Stimulated activated CD4-positive, alpha-beta T cell treated with anti-CD3 and anti-CD28 coated beads, Interleukin-2, amount 100 ng/mL, for 48 hours (primary cell): ENCODE measurements at places on chromosomes 4 and X.

DNA sequence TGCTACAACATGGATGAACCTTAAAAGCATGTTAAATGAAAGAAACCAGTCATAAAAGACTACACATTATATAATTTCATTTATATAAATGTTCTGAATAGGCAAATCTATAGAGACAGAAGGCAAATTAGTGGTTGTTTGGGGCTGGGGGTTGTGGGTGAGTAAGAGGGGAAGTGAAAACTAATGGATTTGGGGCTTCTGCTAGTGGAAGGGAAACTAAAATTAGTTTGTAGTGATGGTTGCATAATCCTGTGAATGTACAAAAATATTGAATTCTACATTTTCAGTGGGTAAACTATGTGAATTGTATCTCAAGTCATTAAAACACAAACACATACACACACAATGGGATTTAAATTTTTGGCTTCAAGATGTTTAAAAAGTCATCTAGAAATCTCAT lies 25.4 kb upstream of the LIMCH1 start:
- no peak for DNase-seq

GRCh38 chr4:150584111-150584915 lies 2.4 kb downstream of the MAB21L2 start:
- DNase-seq = no peak

DNA sequence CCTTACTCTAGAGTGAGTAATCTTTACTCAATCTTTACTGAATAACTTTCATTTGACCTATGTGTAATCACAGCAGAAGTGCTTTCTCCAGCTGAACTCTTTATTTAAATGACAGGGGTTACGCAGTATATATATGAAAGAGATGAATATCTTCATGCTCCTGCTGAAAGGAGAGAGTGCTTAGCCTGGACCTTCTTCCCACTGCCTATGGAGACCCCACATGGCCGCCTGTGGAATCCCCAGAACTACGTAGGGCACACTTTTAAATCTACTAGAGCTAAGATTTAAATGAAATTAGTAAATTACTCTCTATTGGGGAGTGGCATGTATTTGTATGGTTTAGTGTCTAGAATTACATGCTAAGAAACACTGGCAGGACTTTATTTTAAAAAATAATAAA lies 391.2 kb downstream of the ANKRD50 start:
- DNase-seq = no peak

- no peak for DNase-seq
Observed at GRCh38 chrX:113644426-113644825, 803.8 kb upstream of the AMOT start.

DNA sequence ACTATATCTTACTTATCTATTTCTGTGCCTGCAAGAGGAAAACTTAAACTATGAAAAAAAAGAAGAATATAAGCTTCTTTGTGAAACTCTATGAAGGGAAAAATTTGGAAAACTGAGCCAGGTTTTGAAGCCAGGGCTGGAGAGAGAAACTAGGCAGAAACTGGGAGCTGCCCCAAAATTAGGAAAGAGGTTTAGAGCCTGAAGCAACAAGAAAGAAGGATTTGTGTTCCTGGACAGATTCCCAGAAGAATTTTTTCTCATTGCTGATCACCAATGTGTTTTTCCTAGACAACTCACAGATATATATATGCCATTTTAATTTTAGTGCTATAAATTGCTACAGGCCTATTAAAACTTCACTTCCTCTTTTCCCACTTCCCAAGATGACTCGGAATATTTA lies 245.0 kb upstream of the GEMIN8 start:
- no peak for DNase-seq

GRCh38 chrX:144253356-144253755 lies 369.5 kb downstream of the UBE2NL start:
- DNase-seq = no peak

DNA sequence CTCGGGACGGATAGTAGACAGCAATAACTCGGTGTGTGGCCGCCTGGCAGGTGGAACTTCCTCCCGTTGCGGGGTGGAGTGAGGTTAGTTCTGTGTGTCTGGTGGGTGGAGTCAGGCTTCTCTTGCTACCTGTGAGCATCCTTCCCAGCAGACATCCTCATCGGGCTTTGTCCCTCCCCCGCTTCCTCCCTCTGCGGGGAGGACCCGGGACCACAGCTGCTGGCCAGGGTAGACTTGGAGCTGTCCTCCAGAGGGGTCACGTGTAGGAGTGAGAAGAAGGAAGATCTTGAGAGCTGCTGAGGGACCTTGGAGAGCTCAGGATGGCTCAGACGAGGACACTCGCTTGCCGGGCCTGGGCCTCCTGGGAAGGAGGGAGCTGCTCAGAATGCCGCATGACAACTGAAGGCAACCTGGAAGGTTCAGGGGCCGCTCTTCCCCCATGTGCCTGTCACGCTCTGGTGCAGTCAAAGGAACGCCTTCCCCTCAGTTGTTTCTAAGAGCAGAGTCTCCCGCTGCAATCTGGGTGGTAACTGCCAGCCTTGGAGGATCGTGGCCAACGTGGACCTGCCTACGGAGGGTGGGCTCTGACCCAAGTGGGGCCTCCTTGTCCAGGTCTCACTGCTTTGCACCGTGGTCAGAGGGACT lies 5.7 kb upstream of the MSANTD1 start:
- DNase-seq = no peak

GRCh38 chr4:119735165-119735651 lies 106.6 kb upstream of the PDE5A start:
- no peak for DNase-seq
